WTC11 (cell line): ENCODE measurements at places on chromosomes 4 and X.

- H3K4me3 ChIP-seq = no peak overlapping the region
- peaks cover 6% of the 10 kb centered on the region for H3K4me1 ChIP-seq
- H3K36me3 ChIP-seq = peaks cover 17% of the 10 kb centered on the region
- H3K27me3 ChIP-seq = no peaks in the 10 kb centered on the region
- no peak overlapping the region for H3K27ac ChIP-seq
- no peak for DNase-seq
These were observed 27.0 kb upstream of the PDGFC start for GRCh38 chr4:156998500-156999174.

DNA sequence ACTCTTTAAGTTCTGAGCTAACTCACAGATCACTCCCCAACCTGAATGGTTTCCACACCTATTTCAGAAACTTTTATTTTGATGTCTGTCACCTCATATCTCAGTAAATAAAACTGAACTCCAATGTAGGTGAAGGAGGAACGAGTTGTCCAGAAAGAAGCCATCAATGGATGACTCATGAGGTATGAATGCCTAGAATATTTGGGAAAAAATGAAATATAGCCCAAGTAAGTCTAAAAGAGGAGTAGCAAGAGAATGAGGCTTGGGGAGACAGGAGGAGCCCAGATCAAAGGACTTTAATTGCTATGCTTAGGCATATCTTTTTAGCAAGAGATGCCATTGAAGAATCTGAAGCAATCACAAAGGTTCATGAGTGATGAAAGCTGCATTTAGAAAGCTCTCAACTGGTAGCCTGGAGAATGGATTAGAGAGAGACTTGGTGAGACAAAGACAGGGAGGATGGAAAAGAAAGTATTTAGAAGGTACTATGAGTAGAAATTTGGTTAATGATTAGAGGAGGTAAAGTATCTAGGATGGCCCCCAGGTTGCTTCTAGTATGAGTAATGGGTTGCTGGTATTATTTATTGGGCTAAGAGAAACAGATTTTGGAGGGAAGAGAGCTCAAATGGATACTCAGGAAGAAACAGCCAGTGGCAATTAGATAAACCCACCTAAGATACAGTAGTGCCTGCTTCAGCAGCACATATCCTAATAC lies 39.4 kb downstream of the NOCT start:
- peak overlapping the region; percentile 6; the same call in 1 of the 2 replicates for H3K27ac ChIP-seq
- H3K36me3 ChIP-seq = peaks cover 43% of the 10 kb centered on the region
- no peaks in the 10 kb centered on the region for H3K27me3 ChIP-seq
- no peak overlapping the region for H3K4me3 ChIP-seq
- no peak for DNase-seq
- H3K4me1 ChIP-seq = peaks cover 5% of the 10 kb centered on the region

DNA sequence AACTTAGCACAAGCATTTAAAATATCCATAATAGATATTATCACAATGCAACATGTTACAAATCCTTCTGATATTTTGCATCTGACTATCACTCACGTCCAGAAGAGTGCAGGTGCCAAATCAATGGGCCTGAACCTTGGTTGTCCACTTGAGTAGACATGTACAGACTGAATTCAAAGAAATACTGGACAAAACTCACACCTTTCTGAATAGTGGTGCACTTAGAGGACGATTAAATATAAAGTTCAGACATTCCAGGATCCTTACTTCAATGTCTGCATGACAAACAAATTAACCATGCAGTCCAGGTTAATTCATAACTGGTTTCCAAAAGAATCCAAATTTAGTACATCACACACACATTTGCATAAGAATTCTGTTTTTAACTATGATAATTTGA lies 406.0 kb upstream of the EDA2R start:
- DNase-seq = no peak
- peaks cover under 1% of the 10 kb centered on the region; the same call in 1 of the 2 replicates for H3K4me1 ChIP-seq
- H3K27me3 ChIP-seq = no peaks in the 10 kb centered on the region
- no peak overlapping the region for H3K4me3 ChIP-seq
- no peak overlapping the region for H3K27ac ChIP-seq
- no peaks in the 10 kb centered on the region for H3K36me3 ChIP-seq

DNA sequence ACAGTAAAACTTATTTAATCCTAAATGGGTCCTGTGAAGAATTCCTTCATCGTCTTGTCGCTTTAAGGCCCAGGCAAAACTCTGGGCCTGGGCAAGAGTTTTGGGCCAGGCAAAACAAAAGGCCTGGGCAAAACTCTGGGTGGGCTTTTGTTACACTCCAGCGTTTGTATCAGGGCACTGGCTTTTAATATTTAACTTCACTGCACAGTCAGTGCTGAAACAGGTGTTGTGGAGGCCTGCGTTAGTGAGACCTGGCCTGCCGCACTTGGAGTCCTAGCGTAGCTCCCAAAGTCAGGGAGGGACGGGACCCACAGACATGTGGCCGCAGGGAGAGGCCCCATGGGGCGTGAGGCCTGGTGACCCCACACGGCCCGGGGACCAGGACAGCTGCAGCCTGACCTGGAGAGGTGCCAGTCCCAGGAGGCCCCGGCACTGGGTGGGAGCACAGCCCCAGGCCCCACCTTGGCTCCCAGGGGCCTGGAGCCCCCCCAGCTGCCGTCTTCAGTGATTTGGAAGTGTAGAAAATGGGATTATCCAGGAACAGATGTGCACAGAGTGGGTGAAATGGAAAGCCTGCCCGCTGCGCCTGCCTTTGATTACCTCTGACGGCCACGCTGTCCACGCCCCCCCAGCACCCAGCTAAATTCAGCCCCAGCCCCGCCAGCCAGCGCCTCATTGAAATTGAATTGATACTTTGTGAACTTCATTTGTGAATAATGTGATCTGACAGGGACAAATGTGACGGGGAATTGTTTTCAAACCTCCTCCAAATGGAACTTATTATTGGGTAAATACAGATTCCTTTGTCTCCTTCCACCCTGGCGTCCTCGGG lies 132.9 kb upstream of the NKX1-1 start:
- H3K27me3 ChIP-seq = no peaks in the 10 kb centered on the region
- no peak overlapping the region for H3K4me3 ChIP-seq
- H3K27ac ChIP-seq = no peak overlapping the region
